ENCODE measurements at places on chromosomes 6 and 20.

GRCh38 chr6:56772737-56773184 is 130.1 kb upstream of the DST start:
- DNase-seq, result no peak

DNA sequence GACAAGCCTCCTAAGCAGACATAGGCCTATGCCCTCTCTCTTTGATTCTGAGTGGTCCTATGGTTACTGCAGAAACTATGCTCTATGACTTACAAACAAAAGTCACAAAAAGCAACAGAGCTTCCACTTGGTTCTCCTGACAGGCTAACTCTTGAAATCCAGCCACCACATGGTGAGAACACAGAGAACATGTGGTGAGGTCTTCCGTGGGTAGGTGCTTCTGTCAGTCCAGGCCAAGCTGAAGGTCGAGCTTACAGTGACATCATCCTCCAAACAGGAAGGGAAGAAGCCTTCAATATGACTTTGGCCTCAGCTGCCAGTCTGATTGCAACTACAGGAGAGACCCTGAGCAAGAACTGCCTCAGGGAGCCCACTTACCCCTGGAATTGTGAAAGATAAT is 265.5 kb downstream of the TBX18 start:
- no peak for DNase-seq

DNA sequence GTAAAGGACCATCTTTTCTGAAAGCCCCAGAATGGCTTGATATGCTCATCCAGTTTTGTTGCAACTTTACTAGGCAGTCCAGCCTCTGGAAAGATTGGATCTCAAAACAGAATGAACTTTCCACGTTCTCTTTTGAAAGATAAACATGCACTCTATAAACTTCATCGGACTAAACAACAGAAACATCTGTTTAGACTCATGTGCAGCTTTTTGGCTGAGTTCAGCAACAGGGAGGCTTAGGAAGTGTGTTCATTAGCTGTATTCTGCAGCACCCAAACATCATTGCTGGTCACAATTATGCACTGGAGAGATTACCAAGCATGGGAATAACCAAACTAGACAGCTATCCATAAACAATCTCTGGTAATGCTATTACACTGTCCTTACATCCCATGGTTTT is 180.5 kb downstream of the TENT5A start:
- no peak for DNase-seq

DNA sequence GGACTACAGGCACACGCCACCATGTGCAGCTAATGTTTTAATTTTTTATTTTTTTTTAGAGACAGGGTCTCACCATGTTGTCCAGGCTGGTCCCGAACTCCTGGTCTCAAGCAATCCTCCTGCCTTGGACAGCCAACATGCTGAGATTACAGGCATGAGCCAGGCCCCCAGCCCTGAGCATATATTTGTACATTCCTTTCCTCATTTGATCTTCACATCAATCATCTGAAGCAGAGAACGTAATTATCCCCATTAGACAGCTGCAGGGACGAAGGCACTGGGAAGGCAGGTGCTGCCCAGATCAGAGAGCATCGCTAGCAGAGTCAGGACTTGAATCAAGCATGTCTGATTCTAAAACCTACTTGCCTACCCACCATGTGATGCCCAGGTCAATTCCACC is 41.0 kb upstream of the SIRPA start:
- DNase-seq, result no peak

DNA sequence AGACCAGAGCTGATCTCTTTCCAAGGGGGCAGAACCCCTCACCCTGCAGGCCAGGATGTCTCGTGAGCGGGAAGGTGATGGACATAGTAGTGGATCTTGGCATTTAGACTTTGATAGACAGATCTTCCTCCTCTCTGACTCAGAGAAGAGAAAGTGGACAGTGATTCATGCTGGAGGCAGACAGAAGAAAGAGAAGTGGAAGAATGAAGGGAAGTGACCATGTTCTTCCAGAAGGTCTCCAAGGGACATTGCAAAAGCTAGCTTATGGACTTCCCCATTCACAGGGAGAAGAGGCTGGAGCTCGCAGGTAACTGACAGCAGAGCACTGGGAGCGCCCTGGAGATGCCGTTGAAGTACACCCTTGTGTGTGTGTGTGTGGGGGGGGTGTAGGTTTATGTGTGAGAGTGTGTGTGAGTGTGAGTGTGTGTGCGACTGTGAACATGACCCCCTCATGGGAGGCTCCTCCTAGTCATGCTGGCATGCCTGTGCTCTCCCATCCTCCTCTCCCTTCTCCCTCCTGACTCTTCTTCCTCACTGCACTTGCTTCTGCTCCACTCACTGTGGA is 8.0 kb upstream of the RAET1L start:
- no peak for DNase-seq

GRCh38 chr6:142537612-142538478 is 236.0 kb downstream of the ADGRG6 start:
- no peak for DNase-seq

DNA sequence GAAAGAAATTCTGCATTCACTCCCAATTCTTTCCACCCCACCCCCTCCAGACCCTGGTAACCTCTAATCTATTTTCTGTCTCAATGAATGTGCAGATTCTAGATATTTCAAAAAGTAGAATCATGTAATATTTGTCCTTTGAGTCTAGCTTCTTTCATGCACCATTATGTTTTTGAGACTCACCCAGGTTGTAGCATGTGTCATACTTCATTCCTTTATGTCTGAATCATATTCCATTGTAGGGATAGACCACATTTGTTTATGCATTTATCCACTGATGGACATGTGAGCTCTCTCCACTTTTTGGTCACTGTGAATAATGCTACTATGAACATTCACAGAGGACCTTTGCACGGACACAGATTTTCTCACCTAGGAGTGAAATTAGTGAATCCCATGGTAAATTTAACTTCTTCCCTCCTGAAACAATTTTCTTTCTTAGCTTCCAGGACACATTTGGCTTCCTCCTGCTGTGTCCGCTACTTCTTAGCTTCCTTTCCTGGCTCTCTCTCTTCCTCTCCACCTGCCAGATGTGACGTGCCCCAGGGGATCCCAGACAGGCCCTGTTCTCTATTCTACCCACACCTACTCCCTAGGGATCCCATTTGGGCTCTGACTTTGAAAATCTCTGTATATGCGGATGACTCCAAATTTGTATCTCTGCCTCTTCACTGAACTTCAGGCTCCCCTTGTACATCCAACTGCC is 24.1 kb upstream of the ARFGEF2 start:
- no peak for DNase-seq

GRCh38 chr6:75396005-75396800 is 97.4 kb downstream of the FILIP1 start:
- no peak for DNase-seq
